ENCODE measurements at places on chromosomes 16 and 17. TPM values are rescaled to one million over a fixed set of nuclear protein-coding genes. Genes with fewer than 3 reads are reported as not detected.

DNA sequence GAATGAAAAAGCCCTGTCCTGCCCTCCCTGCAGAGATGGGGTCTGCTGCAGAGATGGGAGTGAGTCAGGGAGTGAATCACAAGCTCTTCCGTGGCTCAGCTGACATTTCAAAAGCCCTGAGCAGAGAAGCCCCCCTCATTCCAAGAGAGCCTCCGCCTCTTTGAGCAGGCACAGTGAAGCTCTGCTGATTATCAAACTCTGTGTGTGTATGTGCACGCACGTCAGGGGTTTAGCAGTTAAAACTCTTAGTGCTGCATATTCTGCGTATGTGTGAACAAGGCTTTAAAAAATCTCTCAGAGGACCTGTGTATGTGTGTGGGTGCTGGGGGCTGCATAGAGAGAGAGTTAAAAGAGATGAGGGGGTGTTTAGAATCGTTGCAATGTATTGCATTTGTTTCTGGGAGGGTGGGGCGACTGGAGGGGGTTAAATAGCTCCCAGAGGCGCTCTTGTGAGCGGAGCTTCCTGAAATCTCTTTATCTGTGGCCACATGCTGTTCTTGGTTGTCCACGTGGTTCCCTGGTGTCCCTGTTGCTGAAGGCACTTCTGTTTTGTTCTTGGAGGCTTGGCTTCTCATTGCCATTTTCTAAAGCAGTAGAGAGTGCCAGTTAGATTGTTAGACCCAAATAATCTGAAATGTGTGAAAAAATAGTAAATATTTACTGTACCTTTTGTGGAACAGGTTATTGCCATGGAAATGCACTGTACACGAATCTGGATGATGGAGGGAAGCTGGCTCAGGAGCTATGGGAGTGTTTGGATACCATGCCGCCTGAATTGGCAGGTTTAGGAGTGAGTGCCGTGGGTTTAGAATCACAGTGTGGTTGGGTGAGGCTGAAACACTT lies 116.6 kb downstream of the PRKCB start:
- no peak overlapping the region for H3K27ac ChIP-seq
- H3K36me3 ChIP-seq = peaks cover 7% of the 10 kb centered on the region
- no peaks in the 10 kb centered on the region for H3K27me3 ChIP-seq
- H3K4me1 ChIP-seq = peaks cover 65% of the 10 kb centered on the region

DNA sequence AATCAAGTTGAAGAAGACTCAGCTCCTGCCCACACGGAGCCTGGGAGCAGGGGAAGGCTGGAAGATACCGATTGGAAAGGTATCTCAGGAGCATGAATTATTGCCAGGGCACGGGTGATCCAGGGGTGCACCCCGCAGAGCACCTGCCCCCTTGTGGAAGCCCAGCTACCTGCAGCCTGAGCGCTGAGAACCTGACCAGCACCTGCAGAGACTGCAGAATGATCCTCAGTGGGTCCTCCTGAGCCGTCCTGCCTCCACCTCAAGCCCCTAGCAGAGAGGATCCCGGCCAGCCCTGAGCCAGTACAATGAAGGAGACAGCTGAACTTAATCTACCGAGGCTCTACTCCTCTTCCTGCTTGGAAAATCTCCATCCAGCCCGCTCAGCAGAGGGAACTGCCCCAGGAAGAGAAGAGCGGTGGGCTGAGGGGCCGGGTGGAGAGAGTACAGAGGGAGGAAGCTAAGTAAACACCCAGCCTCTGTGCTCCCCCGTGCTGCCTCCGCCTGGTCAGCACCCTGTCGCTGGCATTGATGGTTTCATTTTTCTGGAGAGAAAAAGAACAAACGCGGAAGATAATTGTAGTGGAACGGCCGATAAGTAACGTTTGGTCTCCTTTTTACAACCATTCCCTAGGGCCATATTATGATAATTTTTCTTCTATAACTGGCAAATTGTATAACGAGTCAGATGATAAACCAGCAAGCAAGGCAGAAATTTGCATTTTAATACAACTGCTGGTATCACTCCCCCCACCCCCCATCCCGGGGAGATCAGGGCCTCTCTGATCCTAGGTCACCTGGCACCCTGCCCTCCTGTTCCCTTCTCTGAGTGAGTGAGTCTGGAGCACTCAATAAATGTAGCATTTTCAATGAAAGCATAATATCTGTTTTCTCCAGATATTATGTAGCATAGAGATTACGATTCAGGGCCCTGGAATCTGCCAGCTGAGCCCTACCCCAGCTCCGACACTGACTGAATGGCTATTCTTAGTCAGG lies 204.5 kb upstream of the RPL38 start:
- H3K27ac ChIP-seq = no peak overlapping the region
- no peaks in the 10 kb centered on the region for H3K4me1 ChIP-seq
- H3K27me3 ChIP-seq = peaks cover 20% of the 10 kb centered on the region
- H3K36me3 ChIP-seq = no peaks in the 10 kb centered on the region

DNA sequence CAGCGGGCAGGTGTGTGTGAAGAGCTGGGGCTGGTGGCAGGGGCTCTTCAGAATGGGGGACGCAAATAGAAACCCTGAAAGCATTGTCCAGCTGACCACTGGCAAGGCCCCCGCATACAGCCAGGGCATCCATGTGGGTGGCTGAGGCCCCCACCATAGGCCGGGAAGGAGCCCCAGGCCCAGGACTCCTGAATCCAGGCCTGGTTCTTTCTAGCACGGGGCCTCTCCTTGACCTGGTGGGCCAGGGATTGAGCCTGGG lies 200.5 kb downstream of the NTN1 start:
- H3K36me3 ChIP-seq = no peaks in the 10 kb centered on the region
- DNase-seq = no peak
- H3K4me1 ChIP-seq = peaks cover 3% of the 10 kb centered on the region
- H3K4me3 ChIP-seq = no peak overlapping the region
- no peak overlapping the region for H3K27ac ChIP-seq

- H3K4me1 ChIP-seq = no peaks in the 10 kb centered on the region
- H3K4me3 ChIP-seq = no peak overlapping the region
- no peak for DNase-seq
- H3K27ac ChIP-seq = no peak overlapping the region
Observed at GRCh38 chr17:17080781-17081180, 38.5 kb downstream of the MPRIP start.

DNA sequence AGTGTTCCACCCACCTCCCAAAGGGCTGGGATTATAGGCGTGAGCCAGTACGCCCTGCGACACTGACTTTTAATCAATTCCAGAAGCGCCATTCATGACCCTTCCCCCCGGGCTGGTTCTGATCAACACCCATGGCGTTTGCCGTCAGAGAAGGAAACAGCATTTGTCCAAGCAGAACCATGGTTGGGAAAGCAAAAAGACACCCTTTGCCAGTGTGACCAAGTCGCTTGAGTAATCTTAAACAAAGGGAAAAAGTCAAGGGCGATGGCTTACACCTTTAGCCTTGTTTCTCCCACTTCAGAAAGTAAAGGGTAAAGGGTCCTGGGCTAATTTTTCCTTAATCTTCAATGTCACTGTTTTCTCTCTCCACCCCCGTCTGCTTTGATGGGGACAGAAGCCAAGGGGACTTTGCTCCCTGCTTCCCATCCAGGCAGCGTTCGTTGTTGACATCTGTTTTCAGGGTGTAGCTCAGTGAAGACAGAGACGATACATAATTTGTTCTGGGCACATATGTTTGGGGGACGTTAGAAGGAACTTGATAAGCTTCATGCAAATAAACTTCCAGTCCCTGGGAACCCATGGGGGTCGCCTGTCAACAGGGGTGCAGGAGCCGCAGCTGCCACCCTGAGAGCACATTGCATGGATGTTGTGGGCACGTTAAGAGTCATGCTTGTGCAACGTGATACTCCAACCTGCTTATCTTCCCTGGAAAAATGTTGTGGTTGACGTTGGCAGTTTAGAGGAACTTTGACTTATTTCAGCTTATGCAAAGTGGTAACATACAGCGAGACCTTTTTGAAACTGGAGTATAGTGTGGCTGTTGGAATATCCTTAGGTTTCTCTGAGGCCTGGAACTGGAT lies 50.6 kb upstream of the TANGO6 start:
- no peaks in the 10 kb centered on the region for H3K4me1 ChIP-seq
- H3K4me3 ChIP-seq = no peak overlapping the region

DNA sequence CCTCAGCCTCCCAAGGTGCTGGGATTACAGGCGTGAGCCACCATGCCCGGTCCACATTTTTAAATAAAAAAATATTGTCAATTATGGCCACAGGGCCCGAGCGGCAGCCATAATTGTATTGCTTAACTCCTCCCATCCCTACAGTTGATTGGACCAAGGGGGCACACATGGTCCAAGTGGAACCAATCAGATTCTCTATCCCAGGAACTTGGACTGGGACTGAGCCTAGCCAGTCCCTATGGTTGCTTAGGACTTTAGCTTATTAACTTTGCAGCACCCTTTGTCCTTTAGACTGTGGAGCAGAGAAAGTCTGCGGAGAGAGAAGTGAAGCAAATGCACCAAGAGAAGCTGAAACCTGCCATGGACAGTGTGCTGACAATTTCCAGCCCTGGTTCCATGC lies 5.5 kb upstream of the RDM1 start:
- H3K4me3 ChIP-seq = no peak overlapping the region
- H3K36me3 ChIP-seq = no peaks in the 10 kb centered on the region

DNA sequence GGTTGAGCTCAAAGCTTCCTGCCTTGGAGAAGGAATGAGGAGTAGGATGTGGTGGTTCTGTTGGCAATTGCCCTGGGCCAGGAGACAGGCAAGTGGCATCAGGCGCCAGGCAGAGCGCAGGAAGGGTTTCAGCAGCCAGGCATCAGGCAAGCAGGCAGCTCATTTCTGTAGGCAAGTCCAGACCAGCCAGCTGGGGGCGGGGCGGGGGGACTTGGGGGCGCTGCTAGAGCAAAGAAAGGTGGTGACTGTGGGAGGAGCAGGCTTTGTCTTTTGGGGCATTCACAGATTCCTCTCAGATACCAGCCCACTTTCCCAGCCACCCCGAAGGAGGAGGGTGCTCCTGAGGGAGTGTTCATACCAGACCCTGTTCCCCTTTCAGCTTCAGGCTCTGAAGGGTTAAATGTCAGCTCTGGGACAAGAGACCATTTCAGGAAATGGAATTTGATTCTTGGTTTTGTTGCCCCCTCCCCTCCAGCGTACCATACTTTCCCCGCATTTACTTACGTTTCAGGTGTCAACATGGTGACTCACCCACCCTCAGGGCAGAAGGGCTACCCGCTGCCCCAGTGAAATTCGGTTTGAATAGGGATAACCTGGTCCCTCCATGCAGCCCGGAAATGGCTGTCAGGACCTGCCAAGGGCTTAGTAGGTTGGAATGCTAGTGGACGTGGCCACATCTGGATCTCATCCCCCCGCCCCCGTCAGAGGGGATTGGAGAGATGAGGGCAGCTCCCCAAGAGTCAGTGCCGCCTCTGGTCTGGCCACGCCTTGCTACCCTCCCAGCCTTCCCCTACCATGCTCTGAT lies 13.2 kb downstream of the NGFR start:
- no peaks in the 10 kb centered on the region for H3K4me1 ChIP-seq
- no peak overlapping the region for H3K27ac ChIP-seq
- no peaks in the 10 kb centered on the region for H3K36me3 ChIP-seq
- DNase-seq = no peak
- H3K4me3 ChIP-seq = no peak overlapping the region

- peaks cover 19% of the 10 kb centered on the region for H3K4me1 ChIP-seq
- peaks cover 28% of the 10 kb centered on the region for H3K27me3 ChIP-seq
- DNase-seq = peak; percentile 50
- no peak within 1 kb of the TSS for H3K27ac ChIP-seq
- H3K36me3 ChIP-seq = peaks cover 13% of the 10 kb centered on the region
- H3K4me3 ChIP-seq = peak within 1 kb of the TSS; percentile 82
Observed at GRCh38 chr17:16353317-16354174, at the start of gene CENPV. TSS of gene CENPV (minus strand) at chr17:16353469. CDS start at chr17:16353436, 33 bp downstream.

DNA sequence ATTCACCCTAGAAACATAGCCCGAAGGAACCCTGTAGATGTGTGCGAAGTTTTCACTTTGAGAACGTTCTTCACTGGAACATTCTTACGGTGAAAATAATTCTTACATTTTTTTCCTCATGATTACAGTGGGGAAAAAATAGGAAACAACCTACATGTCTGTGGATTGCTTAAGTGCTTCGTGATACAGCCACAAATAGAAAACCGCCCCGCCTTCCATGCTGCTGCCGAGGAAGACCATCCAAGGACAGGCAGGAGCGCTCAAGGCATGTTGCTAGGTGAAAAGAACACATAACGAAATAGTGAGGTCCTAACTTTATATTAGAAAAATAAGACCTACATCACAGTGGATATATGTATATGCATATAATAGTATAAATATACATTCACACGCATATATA lies 78.8 kb downstream of the BMERB1 start:
- peaks cover 15% of the 10 kb centered on the region for H3K4me1 ChIP-seq
- H3K36me3 ChIP-seq = no peaks in the 10 kb centered on the region
- H3K27me3 ChIP-seq = no peaks in the 10 kb centered on the region
- no peak for DNase-seq
- no peak overlapping the region for H3K4me3 ChIP-seq

DNA sequence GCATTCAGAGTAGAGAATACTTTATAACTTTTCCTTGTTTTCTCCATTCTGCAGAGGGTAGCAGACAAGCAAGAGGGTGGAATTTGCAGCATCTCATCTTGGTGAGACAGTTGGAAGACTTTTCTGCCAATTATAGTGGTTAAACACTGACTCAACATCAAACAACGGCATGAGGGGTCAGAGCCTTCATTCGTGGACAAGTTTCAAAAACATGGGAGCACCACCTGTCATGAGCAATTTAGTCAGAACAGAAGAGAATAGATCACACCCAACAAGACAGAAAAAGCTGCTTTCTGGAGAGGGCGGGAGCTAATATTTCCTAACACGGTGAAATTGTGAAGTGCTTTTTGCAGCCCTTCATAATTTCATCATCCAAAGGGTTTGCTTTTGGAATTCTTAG lies 17.9 kb upstream of the ZNF652 start:
- H3K4me1 ChIP-seq = peaks cover 3% of the 10 kb centered on the region
- H3K4me3 ChIP-seq = no peak overlapping the region

DNA sequence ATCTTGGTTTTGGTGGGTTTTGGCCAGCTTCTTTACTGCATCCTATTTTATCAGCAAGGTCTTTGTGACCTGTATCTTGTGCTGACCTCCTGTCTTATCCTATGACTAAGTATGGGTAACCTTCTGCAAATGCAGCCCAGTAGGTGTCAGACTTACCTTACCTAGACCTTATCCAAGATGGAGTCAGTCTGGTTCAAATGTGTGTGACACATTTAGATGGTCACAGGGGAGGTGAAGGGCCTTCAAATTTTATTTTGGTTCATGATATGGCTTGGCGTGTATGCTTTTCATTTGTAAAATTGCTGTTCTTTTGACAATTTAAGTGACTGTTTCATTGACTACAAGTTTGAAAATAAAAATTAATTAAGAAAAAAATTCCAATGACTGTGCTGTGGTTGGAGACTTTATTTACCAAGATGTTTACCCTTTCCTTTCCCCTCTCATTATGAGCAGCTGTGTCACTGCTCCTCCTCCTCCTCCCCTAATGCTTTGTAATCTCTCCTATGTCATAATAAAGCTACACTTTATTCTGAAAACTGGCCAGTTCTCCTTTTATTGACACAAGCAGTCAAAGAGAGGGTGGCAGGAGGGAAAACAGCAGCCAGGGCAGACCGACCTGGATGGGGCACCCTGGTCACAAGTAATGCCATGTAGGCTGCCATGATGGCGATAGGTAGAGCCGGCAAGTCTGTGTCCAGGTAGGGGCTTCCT lies 49.4 kb downstream of the TNFRSF13B start:
- no peaks in the 10 kb centered on the region for H3K36me3 ChIP-seq
- no peak overlapping the region for H3K27ac ChIP-seq

GRCh38 chr17:11304568-11304967 lies 63.6 kb downstream of the SHISA6 start:
- no peak overlapping the region for H3K4me3 ChIP-seq
- no peaks in the 10 kb centered on the region for H3K4me1 ChIP-seq
- DNase-seq = no peak
- no peak overlapping the region for H3K27ac ChIP-seq
- no peaks in the 10 kb centered on the region for H3K36me3 ChIP-seq

FAM234A gene
- total RNA-seq = 31.5 TPM

RNF222 gene
- total RNA-seq = 0.18 TPM

C17orf78 gene
- total RNA-seq = not detected

SCRN2 gene
- 29.8 TPM for total RNA-seq

LGALS9B gene
- not detected for total RNA-seq

ASGR1 gene
- total RNA-seq = 0.60 TPM
